ENCODE measurements at places on chromosomes 3 and 15.
A peak's percentile ranks its signal among the peaks of the same experiment; 100 is the strongest.

- DNase-seq = no peak
These were observed 46.9 kb downstream of the PIK3R4 start for GRCh38 chr3:130699765-130700164.

DNA sequence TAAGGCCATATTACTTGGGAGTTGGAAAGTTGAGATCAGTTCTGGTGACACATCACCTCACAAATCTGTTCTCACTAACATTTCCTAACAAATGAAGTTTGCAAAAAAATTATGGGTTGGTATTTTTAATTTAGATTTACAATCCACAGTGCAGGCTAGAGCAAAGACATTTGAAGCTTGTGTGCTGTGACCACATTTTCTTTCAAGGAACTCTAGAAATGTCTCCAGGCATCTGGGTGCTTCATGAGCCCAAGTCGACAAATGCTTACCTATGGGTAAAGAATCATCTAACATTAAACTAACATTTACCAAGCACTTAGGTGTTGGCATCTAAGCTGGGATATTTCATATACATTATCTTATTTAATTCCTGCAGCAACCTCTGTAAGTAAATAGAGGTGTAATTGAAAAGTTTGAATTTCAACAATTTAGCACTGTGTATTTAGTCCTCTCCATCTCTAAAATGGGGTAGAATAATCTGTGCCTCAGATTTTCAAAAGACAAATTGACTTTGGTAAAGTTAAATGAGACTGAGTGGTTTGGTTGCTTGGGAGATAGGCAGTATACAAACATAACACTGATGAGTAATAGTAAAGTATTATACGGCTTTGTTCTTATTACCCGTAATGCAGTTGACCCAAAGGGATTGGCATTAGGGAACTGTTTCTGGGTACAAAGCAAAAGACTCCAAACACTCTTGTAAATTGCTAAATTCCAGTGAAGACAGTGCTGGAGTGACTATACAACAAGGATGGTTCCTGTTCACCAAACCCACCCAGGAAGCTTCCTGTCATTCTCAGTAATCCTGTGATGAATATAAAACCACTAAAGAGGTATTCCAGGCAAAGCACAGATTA lies 162.5 kb downstream of the TPRG1 start:
- no peak for DNase-seq

DNA sequence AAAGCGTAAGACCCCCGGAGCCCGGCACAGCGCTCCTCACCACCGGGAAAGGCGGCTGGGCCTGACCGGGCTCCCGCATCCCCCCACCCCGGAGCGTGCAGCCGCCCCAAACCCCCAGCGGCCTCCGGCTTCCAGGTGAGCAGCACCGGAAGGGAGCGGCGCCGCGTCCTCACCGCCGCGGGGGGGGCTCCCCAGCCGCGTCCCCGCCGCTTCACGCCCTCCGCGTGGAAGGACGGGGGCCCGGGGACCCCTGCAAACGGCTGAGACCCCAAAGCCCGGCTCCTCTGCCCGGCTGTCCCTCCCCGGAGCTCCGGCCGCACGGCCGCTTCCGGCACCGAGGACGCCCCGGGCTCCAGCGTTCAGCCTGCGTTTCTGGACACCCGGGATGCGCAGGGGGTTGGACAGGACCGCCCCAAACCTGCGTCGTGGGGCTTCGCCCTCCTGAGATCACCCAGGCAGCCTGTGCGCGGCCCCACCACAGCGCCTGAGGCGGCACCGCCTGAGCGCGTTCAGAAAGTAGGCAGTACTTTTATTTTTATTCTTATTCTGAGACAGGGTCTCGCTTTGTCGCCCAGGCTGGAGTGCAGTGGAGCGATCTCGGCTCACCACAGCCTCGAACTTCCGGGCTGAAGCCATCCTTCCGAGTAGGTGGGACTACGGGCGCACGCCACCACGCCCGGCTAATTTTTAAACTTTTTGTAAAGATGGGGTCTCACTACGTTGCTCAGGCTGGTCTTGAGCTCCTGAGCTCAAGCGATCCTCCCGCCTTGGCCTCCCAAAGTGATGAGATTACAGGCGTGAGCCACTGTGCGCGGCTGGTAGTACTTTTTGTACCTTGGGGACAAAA lies 51.6 kb upstream of the BLM start:
- DNase-seq = peak; percentile 16

DNA sequence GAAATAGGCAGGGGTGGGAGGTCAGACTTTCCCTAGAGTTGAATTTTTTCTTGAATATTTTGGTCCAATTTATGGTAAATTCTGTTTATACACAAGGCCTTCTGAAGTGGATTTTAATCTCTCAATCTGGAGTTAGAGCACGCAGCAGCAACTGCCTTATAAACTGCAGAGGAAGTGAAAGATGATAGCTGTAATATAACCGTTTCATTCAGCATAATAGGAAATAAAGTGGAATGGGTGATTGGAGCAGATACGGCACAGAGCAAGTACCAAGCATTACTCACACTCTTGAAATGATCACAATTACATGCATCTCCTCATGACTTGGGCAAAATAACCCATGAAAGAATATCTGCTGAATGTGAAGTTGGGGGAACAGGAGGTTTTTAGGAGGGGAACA lies 106.8 kb downstream of the ARRDC4 start:
- no peak for DNase-seq

DNA sequence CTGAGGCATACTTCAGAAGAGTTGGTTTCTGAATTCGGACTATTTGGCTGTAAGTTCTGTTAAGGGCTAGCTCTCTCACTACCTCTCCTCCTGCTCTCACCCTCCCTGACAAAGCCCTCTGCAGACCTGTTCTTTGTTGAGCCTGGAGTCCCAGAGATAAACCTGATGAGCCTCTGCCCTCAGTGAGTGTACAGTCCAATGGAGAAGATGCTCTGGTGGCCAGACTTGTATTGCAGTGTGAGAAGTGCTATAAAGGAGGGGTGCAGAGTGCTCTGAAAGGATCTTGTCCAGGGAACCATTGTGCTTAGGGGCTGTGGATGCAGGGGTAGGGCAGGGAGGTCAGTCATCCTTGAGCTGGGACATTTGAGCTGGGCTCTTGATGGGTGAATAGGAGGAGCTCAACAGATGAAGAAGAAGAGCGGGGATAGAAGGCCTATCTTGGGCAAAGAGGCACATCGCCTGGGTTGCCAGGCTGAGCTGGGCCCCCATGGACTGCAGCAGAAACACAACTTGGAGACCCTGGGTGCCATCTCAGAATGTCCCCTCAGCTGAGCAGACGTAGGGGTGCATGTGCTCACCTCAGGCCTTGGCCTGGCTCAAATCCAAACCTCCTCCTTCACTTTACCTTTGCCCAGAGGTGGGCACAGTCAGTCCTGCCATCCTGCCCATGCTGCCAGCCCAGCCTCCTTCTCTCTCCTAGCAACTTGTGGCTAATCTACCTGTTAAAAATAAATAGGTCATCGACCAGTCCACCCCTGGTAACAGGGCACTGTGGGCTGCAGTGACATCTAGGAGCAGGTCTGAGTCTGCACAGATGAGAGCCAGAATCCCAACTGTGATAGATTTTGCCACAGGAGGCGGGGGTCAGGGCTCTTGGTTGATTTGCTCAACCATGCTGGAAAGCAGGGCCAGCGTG lies 3.3 kb downstream of the CAND2 start:
- DNase-seq = no peak

DNA sequence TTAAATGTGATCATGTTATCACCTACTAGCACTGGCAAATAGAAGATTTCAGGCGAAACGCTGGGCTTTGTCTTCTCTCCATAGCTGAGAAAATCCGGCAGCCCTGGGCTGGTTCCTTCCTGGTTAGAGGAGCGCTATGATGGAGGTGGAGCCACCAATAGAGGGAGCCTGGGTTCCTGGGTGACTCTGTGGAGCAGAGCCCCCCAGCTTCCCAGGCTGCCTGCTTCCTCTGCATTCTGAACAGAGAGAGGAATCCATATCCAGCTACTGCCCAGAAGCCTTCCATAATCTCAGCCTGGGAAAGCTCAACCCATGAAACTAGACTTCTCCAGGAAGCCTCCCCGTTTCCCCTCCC lies 32.6 kb upstream of the IQSEC1 start:
- no peak for DNase-seq
